Substantia nigra (tissue), 51 donors: ENCODE measurements at places on chromosomes 16 and 17.

GRCh38 chr16:23088018-23088417 lies 61.2 kb downstream of the USP31 start:
- DNase-seq = no peak

- no peak for DNase-seq
Observed at GRCh38 chr17:76462556-76463290, 4.7 kb upstream of the AANAT start.

- DNase-seq = no peak
Observed at GRCh38 chr17:49984776-49985175, 10.2 kb downstream of the DLX3 start.

GRCh38 chr17:29390851-29391631 lies 878 bp downstream of the TAOK1 start:
- DNase-seq = no peak

DNA sequence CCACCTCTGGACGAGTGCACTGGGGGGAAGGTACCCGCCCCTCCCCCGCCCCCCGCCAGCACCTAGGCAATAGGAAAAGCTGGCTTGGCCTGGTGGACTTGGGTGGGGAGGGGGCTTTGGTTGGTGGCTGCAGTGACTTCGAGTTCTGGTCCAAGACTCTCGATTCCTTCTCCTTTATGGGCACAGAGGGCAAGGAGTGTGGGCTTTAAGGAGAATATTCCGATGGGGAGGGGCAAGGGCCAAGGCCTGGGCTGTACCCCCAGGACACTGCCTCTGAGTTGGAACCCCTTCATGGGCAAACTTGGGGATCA lies 409 bp downstream of the ACSF2 start:
- no peak for DNase-seq
